ENCODE measurements at places on chromosomes 2 and 18.

GRCh38 chr2:63680455-63680854 is 91.7 kb downstream of the MDH1 start:
- DNase-seq, result no peak

DNA sequence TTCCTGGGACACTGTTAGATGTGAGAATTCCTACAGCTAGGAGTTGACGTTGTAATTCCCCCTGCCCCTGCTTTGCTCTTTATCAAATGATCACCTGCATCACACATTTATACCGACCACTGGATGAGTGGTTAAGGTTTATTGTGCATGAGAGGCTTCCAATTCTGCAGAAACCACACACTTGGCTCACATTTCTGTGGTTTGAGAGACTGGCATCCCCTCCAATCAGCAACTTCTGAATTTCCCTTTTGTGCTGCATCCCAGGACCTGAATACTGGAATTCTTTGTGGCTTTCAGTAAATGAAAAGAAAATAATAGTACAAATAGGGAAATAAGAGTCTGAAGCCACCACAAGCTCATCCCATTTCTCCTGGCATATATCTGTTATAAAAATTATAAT is 628.7 kb upstream of the PIK3C3 start:
- no peak for DNase-seq

DNA sequence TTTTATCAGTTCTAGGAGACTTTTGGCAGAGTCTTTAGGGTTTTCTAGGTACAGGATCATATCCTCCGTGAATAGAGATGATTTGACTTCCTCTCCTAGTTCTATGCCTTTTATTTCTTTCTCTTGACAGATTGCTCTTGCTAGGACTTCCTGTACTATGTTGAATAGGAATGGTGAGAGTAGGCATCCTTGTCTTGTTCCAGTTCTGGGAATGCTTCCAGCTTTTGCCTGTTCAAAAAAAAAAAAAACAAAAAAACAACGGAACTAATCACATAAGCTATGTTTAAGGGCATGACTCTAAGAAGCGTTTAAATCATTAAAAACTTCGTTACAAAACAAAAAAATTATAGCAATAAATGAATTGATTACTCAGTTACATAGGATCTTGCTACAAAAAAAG is 145.7 kb downstream of the NUP35 start:
- no peak for DNase-seq

GRCh38 chr2:27025281-27025800 is 7.4 kb upstream of the TMEM214 start:
- no peak for DNase-seq

DNA sequence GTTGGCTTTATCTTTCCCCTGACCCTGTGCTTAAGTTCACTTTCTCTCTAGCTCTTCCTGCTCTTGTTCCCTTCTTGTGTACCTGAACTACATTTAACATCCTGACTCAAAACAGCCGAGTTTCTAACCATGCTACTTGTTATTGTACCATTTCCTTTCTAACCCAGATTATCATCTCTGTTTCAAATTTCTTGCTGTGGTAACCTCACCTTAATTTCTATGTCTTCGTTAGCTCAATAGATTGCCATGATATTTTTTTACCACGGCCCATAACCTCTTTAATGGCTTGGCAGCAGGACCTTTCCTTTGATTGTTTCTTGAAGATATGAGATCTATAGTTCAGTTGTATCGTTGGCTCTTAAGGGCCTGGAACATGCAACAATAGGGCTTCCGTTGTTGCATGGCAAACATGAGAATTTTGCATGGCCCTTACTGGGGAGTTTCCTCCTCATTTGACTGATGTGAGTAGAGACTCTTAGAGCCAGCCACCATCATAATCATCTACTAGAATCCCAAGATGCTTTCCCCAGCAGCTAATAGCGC is 11.1 kb downstream of the CFAP36 start:
- peak; percentile 1 for DNase-seq

- DNase-seq, result peak; percentile 40
Observed at GRCh38 chr2:166127217-166128155, at the start of gene SCN1A. SCN1A (minus strand) TSS chr2:166128020; CDS start chr2:166073621, 54,399 bp downstream.

DNA sequence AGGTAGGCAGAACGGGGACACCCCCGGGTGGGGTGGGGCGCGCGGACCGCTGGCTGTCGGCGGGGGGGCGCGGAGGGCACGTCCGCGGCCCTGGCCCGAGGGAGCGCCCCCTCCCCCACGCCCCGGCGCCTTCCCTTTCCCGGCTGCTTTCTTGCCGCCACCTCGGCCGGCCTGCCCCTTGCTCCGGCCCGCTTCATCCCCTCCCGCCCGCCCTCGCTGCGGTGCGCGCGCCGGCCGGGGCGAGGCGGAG is 443 bp downstream of the VAPA start:
- no peak for DNase-seq

DNA sequence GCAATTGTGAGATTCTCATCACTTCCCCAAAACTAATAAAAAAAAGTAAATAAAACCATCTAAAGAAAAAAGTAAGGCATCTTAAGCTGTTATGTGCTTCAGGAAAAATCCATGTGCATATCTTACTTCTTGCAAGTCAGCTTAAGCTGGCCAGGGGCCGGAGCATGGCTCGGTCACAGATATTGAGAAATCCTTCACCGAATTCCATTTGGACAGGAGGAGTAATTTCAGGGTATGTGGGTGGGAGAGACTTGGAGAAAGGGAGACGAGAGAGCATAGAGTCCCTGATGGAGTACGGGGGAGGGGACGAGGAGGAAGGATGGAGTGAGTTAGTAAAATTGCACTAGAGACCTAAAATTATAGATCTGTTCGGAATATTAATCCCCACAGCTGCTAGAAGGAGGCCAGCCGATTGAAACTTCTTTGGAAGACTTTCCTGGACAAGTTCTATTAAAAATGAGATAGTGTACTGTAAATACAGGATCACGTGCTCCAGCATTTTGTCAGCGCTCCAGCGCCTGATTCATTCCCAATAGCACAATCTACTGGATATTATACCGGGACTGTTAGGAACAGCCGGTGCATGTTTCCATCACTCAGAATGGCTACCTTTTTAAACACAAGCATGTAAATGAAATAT is 438.5 kb downstream of the ZNF516 start:
- DNase-seq, result no peak

GRCh38 chr2:8095978-8096377 is 585.9 kb upstream of the ID2 start:
- DNase-seq, result no peak

DNA sequence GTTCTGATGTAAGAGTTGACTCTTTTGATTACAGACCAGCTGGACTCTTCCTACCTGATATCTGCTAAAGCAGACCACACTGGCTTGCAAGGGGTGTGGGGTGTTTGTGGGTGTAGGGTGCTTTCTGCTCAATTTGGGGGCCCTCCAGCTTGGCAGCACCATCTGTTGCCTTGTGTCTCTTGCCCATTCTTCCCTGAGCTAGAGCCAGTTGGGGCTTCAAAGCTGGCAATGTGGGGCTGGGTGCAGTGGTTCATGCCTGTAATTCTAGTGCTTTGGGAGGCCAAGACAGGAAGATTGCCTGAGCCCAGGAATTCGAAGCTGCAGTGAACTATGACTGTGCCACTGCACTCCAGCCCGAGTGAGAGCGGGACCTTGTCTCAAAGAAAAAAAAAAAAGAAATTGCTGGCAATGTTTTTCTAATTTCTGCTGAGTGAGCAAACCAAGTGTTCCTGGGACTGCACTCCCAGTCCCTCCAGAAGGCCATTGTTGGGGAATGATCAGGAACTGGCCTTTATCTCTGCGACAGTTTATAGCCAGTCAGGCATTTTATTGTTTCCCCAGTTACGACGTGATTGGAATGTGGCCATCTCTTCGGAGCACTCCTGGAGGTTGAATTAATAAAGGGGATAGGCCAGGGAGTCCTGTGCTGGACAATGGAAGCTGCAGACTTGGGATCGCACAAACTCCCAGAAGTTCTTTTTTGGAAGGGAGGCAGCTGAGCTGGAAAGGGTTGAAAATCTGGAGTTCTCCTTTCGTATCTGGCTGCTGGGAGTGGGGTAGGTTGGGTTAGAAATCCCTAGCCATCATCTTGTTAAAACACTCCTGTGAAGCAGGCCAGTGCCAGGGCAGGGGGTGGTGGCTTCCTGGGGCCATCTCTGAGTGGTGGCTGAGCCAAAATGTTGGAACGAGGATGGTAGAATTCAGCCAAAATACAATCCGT is 57.2 kb downstream of the LIPG start:
- DNase-seq, result no peak

GRCh38 chr2:120922571-120923332 is 187.1 kb downstream of the GLI2 start:
- no peak for DNase-seq
